HCT116 (cell line): ENCODE measurements at places on chromosomes 12 and 14. TPM values are rescaled to one million over a fixed set of nuclear protein-coding genes. Genes with fewer than 3 reads are reported as not detected.
A peak's percentile ranks its signal among the peaks of the same experiment; 100 is the strongest.

DNA sequence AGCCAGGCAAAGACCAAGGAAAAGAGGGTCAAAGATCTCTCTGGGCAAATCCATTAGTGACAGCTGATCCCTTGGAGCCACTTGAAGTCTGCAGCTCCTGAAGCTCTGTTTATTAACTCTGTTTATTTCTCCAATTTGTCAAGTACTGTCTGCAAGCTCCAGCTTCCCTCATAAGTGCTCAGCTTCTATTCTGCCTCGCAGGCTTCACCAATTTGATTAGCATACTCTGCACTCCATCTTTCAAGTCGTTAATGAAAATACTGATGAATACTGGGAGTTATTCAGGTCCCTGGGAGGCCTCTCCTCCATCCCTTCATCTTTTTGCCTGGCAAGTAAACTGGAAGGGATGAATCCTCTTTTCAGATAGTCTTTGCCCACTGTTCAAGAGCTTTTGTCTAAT lies 54.3 kb downstream of the TTC9 start:
- no peak for DNase-seq

DNA sequence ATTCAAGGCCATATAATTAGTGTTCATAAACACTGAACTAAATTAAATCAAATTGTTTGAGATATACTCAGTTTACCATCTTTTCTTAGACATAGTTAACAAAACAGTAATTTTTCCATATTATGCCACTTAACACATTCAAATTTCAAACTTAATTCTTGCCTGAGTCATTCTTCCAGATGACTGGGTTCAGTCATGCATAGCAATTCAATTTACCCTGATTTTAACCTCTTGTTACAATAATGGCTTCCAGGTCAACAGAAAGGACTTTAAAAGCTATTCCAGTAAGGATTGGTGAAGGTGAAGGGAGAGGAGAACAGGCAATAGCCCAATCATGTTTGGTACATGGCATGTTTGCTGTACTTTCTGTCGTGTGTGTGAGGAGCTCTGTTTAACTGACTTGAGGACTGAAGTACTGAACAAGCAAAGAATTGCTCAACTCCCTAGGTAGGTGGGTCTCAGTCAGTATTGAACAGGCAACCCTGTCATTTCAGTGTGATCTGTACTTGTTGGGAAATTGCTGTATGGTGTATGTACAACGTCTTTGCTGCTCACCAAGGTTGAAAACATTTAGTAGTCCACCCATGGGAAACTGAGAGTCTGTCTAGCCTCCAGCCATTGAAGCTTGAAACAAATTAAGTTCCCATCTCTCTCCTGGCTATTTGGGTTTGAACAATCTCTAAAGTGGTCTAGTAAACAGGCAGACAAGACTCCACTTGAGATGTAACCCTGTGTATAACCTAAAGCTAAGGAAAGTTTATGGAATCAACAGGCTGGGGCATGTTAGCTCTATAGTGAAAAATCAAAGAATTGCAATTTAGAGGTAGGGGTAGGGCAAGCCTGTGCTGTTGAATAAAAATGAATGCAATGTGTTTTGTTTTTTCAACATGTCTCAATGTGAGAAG lies 327.2 kb downstream of the BTG1 start:
- DNase-seq: no peak

- no peak for DNase-seq
These were observed 507 bp downstream of the BAZ2A start for GRCh38 chr12:56629459-56630179.

The HAL gene
- 1.8 TPM for total RNA-seq

DNA sequence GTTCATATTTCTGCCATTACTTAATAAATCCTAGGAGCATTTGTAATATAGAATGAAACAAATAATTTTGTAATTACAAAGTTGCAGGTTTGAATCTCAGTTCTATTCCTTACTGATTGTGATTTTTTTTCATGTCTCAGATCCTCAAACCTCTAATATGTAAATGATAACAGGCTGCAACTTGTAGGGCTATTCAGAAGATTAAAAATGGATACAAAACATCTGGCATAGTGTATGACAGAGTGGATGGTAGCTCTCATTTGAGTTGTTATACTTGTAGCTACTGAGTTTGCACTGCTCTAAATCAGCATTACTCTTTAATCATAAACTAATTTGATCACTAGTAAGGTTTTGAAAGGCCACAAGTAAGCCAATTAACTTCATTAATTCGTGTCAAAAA lies 406.3 kb upstream of the MGAT4C start:
- no peak for DNase-seq

The PTCSC3 gene
- not detected for total RNA-seq

The KERA gene
- not detected for total RNA-seq

DNA sequence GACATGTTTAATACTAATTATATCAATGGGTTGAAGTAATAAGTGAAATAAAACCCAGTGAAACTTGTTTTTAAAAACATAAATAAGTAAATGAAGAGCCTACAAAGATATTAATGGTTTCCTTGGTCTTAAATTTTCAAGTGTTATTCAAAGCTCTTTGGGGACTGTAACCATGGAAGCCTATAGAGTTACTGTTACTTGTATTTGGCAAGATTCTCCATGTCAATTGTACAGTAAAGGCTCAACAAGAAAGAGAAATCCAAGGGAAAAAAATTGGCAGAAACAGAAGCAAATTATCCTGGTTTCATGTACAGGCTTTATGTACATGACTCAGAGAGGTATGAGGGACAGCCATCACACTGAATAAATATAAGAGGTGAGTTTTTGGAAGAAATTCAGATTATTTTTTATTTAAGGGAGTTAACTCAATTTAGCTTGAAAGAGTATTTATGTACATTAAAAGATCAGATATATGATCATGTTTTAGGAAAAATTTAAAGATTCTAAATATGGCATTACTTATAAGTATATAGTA lies 151.1 kb upstream of the HMGA2 start:
- DNase-seq: no peak

GRCh38 chr12:119780786-119781434 lies 96.2 kb downstream of the CIT start:
- DNase-seq: peak; percentile 39
